ENCODE measurements at places on chromosomes 11 and 22.

GRCh38 chr11:93526346-93526633 is 16.9 kb downstream of the SMCO4 start:
- DNase-seq, result no peak

GRCh38 chr11:134538742-134539141 is 126.7 kb upstream of the B3GAT1 start:
- no peak for DNase-seq

GRCh38 chr11:1782831-1783724 is 19.4 kb upstream of the CTSD start:
- no peak for DNase-seq

DNA sequence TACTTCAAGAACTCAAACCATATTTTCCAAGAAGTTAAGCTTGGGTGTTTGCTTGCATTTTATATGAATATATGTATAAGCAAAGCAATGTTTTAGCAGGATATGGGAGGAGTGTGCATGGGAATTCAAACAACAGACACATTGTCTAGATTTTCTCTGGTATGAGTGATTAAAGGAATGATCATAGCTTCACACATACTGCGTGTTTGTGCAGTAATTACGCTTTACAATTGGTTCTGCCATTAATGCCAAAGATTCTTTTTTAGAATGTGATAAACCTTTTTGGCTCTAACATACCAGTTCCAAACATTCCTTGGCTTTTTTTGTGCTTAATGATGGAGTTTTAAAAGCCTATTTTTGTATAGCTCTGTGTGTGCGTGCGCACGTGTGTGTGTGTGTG is 54.0 kb downstream of the CCDC34 start:
- no peak for DNase-seq

GRCh38 chr22:49433717-49434611 is 393.7 kb downstream of the BRD1 start:
- DNase-seq, result no peak

GRCh38 chr22:37485395-37486223 is 575 bp downstream of the MFNG start:
- DNase-seq, result peak; percentile 30

DNA sequence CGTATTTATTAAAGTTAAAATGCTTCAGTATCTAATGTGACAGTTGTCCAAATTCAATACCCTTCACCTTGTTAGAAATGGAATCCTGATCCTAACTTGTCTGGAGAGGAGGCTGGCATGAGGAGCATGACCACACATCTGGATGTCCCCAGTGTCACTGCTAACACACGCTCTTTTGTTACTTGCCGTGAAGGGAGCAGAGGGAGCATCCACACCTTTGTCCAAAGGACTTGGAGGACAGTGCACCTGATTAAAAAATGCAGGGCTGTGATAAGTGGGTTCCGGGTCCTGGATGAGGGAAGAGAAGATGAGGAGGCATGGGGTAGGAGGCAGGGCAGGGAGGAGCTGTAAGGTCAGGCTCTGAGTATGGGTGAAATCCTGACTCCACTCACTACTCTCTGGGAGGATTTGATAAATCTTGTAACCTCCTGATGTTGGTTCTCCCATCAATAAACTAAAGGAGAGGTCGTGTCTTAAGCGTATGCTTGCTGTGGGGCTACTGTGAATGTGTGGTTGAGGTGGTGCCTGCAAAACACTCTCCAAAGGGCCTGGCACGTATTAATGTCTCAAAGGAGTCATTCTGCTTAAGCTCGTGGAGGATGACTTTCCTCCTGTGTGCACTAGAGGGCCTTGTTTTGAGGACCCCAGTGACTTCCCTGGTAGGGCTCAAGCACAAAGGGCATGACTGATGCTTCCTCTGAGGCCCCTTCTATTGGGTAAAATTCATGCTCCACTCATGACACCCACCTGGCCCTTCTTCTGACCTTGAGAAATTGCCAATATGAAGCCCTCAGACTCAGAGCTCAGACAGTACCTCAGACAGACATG is 16.8 kb upstream of the IGLL5 start:
- DNase-seq, result no peak

DNA sequence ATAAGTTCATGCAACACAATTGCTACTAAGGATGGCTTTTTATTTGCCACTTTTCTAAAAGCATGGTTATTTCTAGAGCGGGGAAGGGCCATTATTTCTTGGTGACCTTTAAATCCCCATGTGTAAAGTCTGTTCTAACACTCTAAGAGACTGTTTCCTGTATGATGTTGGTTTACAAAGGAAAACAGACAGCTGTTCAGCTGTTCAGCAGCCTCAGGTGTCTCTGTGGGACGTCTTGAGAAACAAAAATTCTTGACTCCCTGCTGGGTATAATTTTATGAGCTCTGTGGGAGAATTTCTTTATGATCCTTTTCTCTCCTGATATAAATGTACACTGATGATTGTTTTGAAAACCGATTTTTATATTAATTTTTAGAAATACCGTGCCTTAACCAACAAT is 13.9 kb downstream of the MUC15 start:
- DNase-seq, result no peak

- no peak for DNase-seq
Observed at GRCh38 chr11:28730889-28731288, 622.7 kb downstream of the METTL15 start.

Measured in T-helper 1 cell (primary cell).